Activated effector memory CD4-positive, alpha-beta T cell treated with anti-CD3 and anti-CD28 coated beads, Interleukin-2, amount 50 U/mL, for 16 hours (primary cell): ENCODE measurements at places on chromosomes 16 and 17.

DNA sequence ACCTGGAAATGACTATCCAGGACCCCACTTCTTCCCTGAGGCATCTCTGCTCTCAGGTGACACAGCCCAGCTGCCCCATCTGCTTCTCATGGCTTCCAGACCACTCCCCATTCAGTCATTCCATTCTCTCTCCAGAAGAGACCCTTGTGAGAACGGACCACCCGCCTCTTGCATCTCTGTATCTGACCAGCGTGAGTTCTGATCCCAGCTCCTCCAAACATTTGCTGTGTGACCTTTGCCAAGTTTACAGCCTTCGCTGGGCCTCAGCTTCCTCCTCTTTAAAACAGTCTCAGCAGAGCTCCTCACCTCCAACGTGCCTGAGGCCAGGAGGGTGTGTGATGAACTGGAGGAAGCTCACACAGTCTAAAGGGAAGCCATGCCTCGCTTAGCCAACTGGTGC lies 39.6 kb downstream of the C16orf82 start:
- peak; percentile 48 for DNase-seq

- no peak for DNase-seq
Measured at GRCh38 chr17:11582217-11582616, 16.1 kb upstream of the DNAH9 start.

GRCh38 chr17:80891397-80892018 lies 100.1 kb upstream of the CHMP6 start:
- DNase-seq, result peak; percentile 91

- peak; percentile 56 for DNase-seq
Measured at GRCh38 chr16:57479205-57479975, 6.9 kb downstream of the DOK4 start.

DNA sequence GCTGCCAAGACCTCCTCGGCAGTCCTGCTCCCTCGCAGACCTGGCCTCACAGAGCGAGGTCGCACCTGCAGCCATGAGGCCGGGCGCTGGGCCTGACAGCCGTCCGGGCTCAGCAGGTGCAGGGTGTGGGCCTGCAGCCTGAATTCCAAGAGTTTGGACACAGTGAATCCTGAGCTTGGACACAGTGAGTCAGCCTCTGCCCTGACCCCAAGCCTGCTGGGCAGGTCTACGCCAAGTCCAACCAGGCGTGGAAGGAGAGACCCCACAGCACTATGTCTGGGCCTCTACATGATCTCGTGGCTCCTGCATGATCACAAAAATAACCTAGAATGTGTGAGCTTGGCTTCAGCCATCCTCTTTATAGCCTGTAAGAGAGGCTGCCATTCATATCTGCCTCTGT lies 121.0 kb downstream of the C16orf95 start:
- DNase-seq, result no peak

DNA sequence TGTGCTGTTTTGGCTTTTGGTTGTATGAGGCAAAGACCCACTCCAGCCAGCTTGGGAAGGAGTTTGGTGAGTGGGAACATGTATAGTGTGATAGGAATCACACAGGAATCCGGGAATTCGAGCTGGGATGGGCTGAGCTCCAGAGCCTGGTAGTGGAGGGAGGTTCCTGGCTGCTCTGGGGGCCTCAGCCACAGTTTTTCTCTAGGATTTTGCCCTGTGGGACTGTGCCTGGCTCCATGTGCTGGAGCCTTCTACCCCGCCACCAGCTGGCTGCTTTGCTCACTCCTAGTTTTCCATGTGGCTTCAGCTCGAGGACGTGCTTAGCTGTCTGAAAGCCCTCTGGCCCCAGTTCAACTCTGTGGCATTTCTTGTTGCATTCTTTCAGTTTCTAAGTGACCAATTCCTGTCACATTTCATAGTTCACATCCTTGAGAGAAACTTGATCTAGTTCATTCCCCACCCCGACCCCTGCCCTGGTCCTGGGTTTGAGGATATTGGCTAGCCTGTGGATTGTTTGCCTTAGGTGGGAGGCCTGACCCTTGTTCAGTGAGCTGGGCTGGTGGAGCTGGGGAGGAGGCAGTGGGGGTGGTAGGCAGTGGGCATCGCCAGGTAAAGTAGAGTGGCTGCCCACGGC lies 5.0 kb downstream of the SEC14L1 start:
- DNase-seq, result no peak

DNA sequence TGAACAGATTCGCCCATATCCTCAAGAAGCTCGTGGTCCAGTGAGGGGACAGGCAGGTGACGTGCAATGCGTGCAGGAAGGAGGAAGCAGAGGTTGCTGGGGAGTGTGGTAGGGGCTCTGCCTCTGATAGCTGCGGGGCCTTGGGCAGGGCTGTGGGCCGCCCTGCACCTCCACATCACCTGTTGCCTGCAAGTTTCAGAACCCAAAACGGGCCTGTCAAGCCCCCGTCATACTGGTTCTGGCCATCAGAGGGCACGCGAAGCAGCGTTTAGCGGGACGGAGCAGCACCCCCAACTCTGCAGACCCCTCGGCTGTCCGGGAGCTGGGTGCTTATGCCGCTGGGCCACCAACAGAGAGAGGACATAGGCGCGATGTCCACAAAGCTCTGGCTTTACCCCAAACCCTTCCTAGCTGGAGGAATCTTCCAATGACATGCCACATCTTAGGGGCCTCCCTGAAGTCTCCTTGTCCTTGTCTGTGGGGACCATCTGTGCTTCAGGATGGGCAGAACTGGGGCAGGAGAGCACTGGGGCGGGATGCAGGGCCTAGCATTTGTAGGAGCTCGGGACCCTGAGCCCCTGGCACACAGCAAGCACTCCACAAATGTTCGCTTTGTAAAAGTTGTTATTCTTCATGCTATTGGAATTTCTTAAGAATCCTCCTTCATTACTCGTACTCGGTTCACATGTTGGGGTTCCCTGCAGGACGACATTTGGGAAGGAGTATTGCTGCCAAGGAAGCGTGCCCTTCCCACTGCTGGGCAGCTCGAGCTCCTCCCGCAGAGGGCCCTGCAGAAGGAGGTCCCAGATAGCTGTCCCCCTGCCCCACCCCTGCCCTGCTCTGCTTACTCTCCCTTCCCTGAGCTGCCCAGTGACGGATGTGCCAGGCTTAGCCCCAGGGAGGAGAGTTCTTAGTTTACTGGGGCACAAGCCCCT lies 64.3 kb downstream of the CNGB1 start:
- DNase-seq, result no peak

DNA sequence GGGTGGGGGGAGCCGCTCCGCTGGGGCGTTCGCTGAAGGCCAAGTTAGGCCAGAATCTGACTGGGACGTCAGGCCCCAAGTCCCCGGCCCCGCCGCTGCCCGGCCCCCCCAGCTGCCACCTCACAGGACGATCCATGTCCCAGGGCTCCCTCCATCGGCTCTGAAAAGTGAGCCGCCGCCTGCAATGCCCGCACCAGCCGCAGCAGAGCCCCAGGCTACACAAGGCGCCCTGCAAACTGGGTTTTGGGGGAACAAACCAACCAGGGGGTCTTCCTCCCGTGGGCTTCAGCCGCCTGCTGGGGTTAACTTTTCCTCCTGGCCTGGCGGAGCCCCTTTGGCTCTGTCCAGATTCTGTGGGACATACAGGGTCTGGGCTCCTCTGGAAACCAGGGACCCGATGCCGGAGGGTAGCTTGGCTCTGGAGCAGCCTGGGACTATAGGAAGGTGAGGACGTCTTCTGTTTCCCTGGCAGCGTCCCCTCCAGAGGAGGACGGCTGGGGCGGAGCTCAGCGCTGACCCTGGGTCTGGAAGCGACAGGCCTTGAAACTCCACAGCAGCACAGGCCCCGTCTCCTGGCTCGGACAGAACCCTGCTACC lies 835 bp downstream of the NME4 start:
- DNase-seq, result no peak

DNA sequence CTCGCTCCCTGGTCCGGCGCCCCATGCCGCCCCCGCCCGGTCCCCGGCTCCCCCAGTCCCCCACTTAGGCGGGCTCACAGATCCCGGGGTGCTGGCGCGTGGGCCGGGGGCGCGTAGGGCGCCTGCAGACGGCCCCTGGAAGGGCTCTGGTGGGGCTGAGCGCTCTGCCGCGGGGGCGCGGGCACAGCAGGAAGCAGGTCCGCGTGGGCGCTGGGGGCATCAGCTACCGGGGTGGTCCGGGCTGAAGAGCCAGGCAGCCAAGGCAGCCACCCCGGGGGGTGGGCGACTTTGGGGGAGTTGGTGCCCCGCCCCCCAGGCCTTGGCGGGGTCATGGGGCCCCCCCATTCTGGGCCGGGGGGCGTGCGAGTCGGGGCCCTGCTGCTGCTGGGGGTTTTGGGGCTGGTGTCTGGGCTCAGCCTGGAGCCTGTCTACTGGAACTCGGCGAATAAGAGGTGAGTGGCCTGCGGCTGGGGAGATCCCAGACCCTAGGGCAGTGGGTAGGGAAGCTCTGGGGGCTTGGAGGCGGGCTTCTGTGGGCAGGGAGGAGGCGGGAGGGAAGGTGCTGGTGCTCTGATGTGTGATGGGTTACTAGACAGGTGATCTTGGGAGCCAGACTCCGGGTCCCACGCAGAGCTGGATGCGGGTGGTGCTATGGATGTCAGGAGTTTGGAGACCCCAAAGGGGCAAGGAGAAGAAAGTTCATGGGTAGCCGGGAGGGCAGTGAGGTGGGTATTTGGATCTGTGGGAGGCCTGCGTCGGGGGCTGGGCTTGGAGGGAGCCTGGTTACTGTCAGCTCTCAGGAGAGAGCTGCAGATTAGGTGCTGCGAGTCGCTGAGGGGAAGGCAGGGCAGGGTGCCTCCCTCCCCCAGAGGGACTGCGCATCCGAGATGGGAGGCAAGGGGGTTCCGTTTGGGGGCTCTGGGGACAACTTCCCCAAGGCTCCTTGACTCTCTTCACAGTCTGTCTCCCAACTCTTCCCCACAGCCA lies 560 bp downstream of the EFNB3 start:
- no peak for DNase-seq

GRCh38 chr17:81961521-81962498 lies 823 bp upstream of the NOTUM start:
- no peak for DNase-seq

- no peak for DNase-seq
Measured at GRCh38 chr16:3085868-3086595, 13.1 kb downstream of the ZSCAN10 start.

- no peak for DNase-seq
Measured at GRCh38 chr17:48596735-48597527, 3.4 kb upstream of the HOXB5 start.

DNA sequence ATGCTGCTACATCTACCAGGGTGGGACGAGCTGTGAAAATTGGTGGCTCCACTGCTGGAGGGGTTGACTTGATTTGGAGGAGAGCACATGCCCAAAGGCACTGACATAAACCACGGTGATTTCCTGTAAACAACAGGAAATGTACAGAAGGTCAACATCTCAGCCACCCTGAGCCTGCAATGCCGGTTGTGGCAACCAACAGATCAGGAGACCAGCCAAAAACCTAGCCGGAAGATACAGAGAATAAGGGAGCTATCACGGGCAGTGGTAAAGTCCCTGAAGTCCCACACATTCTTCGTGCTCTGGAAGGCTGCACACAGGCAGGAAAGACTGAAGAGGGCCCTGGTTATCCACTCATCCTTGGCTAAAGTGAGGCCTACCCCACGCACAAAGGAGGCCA lies 56.2 kb downstream of the ADCY9 start:
- DNase-seq, result no peak

DNA sequence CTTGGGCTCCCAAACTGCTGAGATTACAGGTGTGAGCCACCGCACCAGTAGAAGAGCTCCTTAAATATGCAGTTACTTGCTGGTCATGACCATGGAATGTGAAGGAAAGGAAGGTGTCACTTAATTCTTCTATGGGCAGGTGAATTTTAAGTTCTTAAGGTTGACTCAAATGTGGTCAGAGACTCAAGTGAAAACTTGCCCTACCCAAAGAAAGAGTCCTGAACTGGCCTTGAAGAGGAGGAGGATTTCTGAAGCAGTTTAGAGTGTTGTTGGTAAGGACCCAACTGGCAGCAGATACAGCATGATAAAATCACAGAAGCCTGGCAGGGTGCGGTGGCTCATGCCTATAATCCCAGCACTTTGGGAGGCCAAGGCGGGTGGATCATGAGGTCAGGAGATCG lies 29.4 kb downstream of the CHD9 start:
- no peak for DNase-seq

DNA sequence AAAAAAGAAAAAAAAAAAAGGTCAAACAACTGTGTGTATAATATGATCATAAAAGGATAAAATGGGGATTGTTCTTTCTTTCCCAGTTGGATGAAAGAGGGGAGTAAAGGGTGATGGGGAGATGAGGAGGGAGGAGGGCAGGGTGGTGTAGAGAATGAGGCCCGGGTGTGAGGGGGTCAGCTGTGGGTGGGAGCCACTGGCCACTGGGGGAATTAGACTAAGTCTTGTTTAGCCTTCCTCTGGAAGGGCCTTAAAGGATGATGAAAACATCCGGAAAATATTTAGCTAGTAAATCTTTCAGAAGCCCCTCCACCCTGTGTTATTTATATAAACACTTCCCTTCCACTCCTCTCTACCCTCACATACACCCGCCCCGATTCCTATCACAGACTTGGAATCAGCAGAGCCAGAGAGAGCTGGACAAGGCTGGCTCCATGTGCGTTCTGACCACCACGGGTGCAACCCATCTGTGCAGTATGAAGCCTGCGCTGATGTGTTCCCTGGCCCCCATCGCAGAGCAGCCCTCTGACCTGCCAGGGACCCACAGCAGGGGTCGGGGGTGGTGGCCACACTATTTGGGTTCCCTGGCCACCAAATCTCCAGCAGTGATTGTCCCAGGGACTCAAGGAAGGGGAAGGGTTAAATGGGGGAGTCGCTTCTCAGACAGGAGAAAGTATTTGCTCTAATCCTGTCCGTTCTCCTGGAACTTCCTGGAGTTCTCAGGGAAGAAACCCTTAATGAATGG lies 72.7 kb downstream of the GAS7 start:
- DNase-seq, result no peak

DNA sequence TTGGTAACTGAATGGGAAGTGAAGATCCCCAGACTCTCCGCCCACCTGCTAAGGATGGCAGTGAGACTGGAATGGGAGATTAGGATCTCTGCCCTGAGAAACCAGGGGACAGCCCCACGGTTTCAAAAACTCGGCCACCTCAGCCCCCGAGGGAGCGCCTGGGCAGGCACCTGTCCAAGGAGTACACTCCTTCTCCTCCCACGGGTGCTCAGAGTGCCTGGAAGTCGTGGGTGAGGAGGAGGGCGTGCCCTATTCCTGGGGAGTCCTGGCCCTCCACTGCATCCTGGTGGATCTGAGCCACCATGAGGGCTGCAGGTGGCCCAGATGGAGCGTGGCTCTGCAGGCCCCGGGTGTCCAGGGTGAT lies 78.5 kb downstream of the MGAT5B start:
- DNase-seq, result no peak

DNA sequence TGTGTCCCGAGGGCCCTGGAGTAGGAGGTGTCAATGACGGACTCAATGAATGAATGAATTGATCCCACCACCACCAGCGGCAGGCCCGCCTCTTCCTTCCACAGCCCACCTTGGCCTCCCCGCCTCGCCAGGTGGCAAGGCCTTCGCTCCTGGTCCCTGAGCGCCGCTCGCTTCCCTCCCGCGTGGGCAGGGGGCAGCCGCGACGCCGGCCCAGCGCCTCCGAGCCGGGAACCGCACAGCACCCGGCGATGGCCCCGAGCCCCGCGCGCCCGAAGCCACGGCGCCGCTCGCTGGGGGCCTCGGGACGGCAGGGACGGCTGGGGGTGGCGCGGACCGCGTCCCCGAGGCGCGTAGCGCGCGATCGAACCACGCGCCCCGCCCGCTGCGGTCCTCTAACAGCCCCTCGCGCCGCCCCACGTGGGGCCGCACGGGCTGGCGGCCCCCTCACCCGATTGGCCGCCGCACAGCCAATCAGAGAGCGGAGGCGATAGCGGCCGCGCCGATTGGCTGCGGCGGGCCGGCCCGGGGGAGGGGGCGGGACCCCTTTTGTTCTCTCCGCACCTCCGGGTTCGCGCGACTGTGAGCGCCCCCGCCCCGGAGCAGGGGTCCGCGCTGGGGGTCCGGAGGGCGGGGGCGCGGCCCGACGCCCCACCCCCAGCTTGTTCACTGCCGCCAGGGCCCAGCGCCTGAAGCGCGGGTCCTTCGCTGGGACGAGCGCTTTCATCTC lies 31.4 kb downstream of the ACTG1 start:
- DNase-seq, result peak; percentile 84
